ENCODE measurements at places on chromosomes 3 and 15. TPM values are rescaled to one million over a fixed set of nuclear protein-coding genes. Genes with fewer than 3 reads are reported as not detected.

The CCDC54 gene
- total RNA-seq: not detected

The ADAMTS17 gene
- 7.2 TPM for total RNA-seq

The PLAAT1 gene
- total RNA-seq: 0.40 TPM

The SPATA12 gene
- total RNA-seq: 0.30 TPM

DNA sequence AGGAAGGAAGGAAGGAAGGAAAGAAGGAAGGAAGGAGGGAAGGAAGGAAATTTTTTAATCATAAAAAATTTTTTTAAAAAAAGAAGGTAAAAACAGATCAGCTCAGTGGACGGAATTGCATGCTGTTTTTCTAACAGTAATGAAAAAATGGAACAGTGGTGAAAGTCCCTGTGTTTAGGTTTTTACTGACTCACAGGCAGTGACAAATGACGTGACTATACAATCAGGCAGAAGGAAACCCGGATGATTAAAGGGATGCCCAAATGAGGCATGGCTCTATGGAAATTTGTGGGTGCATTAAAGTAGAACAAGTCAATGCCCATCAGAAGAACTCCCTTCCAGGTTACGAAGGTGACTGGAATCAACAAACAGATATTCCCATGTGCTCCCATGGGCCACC, 135.0 kb downstream of the IMPG2 start:
- DNase-seq: no peak

All from upper lobe of left lung (tissue), 6 donors.